ENCODE measurements at places on chromosomes 16 and 17.

- no peak for DNase-seq
Measured at GRCh38 chr17:7845359-7846062, 9.4 kb upstream of the TMEM88 start.

- DNase-seq = no peak
Measured at GRCh38 chr16:76654088-76654820, 377.1 kb downstream of the CNTNAP4 start.

DNA sequence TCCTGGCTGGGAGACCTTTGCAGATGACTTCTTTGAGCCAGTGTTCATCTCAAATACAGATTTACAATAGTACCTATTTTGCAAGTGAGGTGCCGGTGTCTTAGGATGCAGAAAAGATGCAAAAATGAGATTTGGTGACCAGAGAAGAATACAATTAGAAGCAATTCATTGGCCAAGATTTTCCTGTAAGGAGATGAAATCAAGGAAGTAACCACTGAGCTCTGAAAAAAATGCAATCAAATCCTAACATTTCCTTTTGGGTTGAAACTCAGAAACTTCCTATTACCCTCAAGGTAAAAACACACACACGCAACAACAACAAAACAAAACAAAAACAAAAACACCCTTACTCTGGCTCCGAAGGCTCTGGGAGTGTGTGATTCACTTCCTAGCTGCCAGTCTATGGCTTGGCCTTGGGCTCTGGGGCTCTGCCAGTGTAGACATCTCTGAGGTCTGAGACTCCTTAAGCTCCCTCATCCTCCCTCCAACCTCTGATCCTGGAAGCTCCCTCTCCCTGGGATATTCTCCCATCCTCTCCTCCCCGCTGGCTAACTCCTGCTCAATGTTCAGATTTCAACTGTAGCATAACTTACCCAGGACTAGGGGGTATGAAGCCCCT lies 16.8 kb upstream of the MT4 start:
- no peak for DNase-seq

DNA sequence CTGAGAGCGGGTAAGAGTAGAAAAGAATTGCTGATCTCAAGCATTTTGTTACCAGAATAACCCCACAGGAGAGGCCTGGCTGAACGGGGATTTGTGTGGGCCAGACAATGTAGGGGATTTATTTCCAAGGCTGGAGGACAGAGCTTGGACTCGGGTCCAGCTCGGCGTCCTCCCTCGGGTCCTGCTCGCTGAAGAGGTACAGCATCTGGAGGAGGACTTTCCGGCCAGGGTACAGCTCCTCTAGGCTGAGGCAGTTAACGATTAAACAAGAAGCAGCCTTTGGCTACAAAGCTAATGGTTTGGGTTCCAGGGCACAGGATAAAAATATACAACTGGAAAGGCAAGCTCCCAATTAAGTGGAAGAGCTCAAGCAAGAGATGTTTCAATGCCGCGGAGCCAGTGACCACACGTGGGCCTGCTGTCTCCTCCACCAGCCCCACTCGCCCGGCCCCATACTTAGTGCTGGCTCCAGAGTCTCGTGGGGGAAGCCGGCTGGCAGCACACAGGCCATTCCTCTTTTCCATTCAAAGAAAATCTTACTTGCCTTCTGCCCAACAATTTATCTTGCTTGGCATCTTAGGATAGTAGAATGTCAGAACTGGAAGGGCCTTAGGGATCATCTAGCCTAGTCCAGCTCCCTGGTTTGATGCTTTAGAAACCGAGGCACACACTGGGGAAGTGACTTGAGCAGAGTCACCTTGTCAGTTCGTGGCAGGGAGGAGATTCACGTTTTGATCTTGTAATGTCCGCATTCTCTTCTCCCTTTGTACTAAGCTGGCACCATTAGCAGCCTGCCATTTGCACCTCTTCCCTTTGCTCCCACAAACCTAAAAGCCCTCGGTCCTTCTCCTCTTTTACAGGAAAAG lies 85.9 kb upstream of the TBX2 start:
- no peak for DNase-seq

GRCh38 chr17:50210240-50211225 lies 9.1 kb upstream of the COL1A1 start:
- no peak for DNase-seq

GRCh38 chr17:39212195-39212810 lies 12.2 kb downstream of the RPL19 start:
- DNase-seq = no peak
